ENCODE measurements at places on chromosomes 5 and 9.

- no peak for DNase-seq
Measured at GRCh38 chr5:119397518-119398380, 41.9 kb downstream of the TNFAIP8 start.

DNA sequence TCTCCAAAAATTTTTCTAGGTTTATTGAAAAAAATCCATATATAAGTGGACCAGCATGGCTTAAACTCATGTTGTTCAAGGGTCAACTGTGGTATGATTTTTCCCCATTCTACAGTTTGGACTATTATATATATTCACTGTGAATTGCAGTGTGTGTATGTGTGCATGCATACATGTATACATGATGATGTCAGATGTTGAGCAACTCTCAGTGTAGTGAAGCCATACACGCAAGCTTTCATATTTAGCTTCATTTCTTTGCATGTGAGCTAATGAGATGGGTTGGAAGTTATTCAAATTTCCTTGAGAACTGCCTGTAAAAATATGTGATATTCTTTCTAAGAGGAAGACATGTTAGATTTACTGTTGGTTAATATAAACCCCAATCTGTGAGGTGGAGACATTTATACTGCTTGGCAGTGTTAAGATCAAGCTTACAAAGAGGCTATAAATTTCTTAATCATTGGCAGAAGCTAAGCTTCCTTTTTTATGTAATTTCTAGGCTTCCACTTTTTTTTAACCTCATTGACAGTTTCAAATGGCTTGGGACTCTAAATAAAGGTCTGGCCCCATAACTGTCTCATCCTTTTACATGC is 134.8 kb downstream of the GABRG2 start:
- no peak for DNase-seq

- DNase-seq = no peak
Measured at GRCh38 chr9:98178874-98179850, 13.3 kb downstream of the CORO2A start.

DNA sequence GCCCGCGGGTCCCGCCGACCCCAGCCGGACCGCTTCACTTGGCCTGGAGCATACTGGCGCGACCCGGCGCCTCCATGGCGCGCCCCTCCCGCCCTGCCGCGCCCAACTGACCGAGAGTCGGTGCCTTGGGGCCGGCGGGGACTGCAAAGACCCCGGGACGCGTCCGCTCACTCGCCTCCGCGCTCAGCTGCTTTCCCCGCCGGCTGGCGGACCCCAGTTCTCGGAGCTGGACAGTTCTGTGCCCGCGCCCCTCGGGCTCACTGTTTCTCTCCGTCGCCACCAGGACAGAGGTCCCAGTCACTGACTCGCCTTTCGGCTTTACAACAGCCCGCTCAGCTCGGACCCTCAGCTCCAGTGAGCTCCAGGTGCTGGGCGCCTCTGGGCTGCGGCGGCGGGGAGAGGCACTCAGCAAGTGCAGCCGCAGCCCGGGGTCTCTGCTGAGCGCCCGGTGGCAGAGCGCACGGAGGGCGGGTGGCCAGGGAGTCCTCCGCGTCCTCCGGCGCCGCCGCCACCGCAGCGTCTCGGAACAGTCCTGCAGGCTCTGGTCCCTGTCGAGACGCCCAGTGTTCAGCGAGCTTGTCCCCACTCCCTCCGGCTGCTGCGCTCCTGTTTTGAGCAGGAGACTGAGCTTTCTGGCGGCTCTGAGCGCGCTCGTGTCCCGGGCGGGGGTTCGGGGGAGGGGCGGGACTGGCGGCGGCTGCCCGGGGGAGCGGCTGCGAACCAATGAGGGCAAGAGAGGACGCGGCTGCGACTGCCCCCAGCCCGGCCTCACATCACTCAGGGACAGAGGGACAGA is at the start of gene SMIM32:
SMIM32 (minus strand) TSS at position 637 of the 796 bp plus-strand sequence. CDS start 638 bp downstream, outside the sequence.
- DNase-seq = no peak

DNA sequence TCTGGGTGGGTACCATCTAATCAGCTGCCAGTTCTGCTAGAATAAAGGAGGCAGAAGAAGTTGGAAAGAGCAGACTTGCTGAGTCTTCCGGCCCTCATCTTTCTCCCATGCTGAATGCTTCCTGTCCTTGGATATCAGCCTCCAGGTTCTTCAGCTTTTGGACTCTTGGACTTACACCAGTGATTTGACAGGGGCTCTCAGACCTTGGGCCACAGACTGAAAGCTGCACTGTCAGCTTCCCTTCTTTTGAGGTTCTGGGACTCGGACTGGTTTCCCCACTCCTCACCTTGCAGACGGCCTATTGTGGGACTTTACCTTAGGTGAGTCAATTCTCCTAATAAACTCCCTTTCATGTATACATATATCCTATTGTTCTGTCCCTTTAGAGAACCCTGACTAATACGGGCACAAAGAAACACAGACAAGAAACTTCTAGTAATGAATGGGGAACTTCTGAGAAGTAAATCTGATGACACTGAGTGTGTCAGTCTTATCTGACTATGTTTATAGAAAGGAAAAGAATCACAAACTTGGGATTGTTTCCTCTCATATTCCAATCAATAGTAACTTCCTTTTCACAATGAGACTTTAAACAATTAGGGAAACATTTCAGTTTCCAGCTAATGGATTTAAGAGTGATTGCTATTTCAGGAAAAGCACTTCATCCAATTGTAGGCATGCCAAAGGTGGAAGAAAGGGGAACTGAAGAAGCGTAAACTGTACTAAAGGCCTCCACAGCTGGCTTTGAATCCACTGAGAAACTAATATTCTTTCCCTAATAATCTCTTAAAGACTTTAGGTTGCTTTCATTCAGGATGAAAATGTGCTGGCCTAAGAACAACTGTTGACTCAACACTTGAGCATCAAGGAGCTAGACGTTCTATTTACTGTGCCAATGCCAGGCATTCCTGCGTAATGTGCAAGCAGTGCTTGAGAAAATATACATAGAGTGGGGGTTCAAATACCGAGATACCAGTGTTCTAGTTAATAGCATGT is 127.9 kb upstream of the PTGER4 start:
- DNase-seq = no peak

GRCh38 chr5:113108485-113108884 is 131.9 kb downstream of the DCP2 start:
- no peak for DNase-seq

- DNase-seq = no peak
Measured at GRCh38 chr5:168066536-168067208, 224.8 kb upstream of the WWC1 start.

DNA sequence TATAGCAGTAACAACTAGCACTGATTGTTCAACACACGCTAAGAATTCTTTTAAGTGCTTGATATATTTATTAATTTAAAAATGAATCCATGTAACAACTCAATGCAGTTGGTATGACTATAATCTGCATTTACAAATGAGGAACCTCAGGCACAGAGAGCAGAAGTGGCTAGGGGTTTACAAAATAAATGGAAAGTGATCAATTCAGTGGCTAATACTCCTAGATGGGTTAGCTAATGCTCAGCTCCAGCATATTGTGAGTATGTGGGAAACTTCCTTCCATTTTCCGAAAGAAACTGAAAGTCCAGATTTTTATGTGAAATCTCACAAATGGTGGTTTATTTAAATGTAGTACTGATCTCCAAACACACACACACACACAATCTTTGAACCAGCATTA is 128.0 kb downstream of the RFX3 start:
- DNase-seq = no peak

DNA sequence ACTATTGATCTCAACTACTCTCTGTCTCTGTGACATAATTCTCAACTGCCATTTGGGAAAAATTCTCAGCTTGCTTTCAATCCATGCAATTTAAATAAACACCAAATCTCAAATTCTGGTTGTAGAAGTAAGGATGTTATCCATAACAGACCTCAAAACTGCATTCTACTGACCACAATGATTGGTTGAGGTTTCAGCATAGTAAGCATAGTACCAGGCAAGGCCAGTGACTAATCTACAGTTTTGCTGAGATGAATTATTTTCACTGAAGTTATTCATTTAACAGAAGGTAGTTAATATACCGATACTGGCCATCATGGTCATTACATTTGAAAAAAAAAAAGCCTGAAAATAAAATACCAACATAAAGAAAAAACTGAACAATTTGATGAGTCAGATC is 488.0 kb upstream of the CDH18 start:
- DNase-seq = no peak

DNA sequence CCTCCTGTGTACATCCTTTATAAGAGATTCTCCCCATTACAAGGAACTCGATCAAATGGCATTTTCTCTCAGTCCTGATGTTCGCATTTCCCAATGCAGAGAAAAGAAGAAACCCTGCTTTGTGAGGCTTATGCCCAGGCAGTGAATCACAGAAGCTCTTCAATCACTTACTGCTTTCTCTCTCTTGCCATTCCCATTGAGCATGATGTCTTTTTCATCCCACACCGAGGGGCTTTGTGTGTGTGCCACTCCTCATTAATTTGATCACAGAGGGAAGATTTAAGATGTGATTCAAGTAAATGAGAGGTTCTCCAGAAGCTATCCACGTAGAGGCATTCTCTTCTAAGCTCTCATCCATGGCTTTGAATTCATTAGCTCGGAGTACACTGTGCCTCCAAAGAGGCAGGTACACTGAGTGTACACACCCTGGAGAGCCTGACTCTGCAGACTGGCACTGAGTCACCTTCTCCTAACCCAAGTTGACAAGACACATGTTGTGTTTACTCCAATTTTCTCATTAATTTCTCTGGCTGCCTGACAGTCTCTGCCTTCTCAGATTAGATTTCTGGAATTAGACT is 45.4 kb downstream of the MFAP3 start:
- DNase-seq = no peak

DNA sequence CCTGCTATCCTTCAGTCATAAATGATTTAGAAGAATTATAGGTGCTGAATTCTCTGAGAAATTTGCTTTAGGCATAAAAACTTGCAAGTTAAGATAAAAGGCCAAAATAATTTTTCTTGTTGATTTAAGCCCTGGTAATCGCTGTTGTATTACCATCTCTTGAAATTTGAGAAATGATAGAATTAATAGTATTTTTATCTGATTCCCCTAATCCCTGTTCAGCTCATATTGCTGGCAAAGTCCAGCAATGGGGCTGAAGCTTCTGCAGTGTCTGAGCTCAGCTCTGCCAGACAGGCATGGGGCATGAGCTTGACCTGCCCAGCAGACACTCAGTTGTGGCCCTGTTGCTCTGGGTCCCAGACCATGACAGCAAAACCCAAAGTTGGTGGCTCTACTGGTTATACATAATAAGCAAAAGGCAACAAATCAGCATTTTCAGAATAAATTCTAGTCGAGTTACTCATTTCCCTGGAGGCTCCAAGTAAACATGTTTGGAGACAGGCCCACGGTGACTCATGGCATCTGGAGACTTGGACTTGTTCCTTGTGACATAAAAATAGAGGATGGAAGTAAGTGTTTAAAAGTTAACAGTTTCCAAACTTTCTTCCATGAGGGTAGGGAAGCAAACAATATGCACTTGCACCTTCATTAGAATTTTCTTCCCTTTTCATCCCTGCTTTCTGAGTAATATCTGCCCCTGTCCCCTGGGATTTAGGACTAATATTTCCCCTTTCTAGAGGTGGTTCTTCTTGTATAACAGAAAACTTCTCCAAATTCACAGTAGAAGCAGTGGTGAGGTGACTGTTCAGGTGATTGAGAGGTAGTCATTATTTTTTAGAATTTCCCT is 60.2 kb upstream of the SLC2A8 start:
- DNase-seq = no peak

- DNase-seq = no peak
Measured at GRCh38 chr9:69593301-69593700, 78.9 kb downstream of the APBA1 start.

- no peak for DNase-seq
Measured at GRCh38 chr9:132312873-132313272, 41.9 kb downstream of the SETX start.

DNA sequence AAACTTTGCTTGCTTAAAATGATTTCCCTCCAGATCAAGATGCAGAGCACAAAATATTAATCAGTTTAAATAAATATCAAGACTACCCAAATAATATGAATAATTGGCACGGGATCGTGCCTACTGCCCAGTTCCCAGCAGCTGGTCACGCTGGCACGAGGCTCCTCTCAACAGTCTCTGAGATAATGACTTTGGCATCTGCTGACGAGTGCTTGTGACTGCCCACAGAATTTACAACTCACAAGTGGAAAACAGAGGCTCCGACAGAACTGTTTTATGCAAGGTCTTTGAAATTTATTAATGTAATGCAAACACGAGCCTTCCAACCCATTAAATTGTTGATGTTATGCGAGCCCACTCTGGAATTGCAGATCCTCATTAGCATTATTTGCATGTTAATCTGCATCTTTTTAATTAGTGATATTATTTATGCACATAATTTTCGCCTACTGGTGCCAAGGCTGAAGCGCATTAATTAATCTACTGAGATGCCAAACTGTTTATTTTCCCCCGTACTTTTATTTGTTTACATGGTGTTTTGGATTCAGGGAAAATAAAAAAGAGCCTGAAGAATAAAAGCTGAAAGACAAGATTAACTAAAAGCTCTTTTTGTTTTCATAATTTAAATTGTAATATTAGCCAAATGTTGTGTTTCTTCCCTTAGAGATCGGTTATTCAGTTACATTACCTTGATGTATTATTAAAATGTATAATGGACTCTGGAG is 369.3 kb upstream of the IRX1 start:
- DNase-seq = no peak

DNA sequence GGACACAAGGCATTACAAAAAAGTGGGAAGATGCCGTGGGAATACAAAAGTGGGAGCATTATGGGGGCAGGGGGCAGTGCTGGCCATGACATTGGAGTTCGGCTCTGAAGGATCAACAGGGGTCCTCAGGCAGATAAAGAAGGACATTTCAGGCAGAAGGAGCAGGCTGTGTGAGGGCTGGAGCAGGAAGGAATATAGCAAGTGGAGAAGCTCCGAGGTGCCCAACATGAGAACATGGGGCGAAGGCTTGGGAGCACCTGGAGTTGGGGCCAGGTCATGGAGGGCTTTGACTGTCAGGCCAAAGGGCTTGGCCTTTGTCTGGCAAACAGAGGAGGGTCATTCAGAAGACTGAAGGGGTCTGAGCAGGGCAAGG is 2.5 kb downstream of the B4GALT7 start:
- DNase-seq = no peak

DNA sequence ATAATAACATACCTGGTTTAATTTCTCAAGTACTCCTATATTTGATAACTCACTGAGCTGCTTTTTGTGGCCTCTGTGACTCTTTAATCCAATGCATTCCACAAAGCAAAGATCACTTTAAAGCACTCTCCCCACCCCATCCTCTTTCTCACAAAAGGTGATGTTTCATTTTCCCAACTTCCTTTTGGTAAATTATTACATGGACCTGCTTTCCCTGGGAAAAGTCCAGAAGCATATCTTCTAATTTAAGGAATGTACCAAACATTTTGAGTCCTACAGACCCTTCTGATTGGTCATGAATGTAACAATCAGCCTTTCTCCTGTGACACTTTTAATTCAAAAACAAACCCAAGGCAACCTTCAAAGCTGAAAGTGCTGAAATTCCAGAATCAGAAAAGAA is 71.1 kb downstream of the MLLT3 start:
- no peak for DNase-seq

GRCh38 chr9:76023715-76024195 is 133.3 kb downstream of the PCSK5 start:
- DNase-seq = no peak

Data from GM12864 (cell line).